HS-27A (cell line): ENCODE measurements at places on chromosomes 4 and X.

- DNase-seq, result no peak
These were observed 120.9 kb upstream of the NRK start for GRCh38 chrX:105701310-105702052.

DNA sequence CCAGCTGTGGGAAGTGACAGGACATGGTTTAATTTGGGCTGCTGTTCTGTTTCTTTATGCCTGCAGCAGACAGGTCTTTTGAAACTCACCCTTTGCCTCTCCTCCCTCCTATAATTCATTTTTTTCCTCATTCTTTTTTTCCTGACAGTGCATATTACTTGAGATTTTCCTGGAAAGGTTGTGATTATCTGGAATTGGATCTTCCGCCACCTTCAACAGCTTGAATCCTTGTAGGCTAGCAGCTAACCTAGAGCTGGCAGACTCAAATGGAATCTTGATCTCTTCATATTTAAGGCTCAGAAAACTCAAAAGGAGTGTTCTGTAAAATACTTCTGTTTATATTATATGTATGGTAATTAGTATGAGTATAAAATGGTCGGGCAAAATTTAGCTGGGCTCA lies 49.3 kb upstream of the CLCN4 start:
- DNase-seq, result no peak

DNA sequence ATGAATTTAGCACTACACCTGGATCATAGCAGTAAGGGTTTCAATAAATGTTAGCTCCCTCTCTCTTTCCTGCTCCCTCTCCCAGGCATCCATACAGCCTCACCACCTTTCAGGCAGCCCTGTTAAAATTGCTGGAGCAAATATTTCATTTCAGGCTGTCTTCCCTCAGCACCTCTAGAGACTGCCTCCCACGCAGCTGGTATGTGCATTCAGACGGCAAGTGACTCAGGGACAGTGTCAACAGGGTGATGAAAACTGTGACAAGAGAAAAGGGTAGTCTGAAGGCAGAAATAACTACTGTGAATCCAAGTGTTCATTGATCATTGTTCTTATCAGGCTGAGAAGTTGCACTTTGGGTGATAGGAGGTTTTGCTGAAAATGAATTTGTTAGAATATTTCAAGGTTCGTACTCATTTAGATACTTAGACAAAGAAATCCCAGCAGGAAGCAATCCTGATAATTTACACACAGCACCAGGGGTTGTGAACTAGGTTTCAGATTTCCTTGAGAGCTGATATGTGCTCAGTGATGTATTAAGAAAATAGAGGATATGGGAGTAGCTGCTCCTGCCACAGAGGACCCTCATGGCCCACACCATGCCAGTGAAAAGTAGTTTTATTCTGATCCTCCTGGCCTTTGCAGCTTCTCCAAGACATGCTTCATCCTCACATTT lies 424.2 kb downstream of the FGF13 start:
- no peak for DNase-seq

- DNase-seq, result no peak
These were observed 1290.5 kb downstream of the ADGRL3 start for GRCh38 chr4:62490635-62491034.

DNA sequence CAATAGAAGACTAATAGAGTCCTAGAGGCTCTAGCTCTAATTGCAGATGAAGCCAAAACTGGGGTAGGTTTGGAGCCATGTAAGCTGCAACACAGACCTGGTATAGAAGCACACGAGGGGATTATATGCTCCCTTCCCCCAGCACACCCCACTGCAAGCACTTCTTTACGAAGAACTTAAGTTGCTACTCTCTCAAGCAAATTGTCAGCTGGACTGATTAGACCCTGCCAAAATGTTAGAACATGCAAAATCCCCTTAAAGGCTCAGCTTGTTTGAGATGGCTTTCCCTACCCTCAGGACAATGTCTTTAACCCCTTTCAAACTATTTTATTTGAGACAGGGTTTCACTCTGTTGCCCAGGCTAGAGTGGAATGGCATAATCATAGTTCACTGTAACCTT lies 4.7 kb upstream of the KIAA1210 start:
- no peak for DNase-seq

GRCh38 chr4:6526156-6526555 lies 48.8 kb upstream of the MAN2B2 start:
- no peak for DNase-seq

DNA sequence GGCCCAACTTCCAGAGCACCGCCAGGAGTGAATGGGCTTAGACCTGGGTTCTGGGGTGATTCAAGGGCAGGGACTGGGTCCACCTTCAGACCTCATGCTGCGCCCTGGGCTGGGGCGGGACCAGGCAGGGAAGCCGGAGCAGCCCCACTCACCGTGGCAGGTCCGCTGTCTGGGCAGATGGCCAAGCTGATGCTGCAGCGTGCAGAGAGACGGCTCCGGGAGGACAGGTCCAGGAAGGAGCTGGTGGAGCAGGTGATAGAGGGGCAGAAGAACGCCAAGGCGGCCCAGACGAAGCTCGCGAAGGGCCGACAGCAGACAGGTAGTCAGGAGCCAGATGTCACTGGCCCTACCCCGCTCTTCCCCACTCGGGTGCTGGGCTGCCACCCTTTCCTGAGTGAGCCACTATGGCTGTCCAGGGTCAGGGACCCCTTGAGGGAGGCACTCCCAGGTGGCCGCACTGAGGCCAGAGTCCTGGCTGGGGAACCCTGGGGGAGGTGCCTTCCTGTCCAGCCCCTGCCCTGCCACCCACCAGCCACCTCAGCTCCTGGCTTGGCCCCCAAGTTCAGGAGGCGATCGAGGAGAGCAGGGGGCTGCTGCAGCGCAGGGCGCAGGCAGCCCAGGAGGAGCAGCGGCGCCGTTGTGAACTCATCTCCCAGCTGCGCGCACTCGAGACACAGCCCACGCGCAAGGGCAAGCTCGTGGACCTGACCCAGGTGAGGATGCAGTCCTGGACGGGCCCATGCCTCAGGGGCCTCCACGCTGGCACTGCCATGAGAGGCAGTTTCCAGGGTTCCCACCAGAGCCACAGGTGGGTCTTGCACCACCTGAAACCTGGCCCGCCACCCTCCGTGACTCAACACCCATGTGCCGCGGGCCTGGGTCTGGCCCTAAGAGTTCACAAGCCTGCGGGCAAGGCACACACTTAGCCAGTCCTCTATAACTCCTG lies 10.1 kb upstream of the RNF4 start:
- no peak for DNase-seq

- no peak for DNase-seq
These were observed 166.4 kb downstream of the ARHGAP6 start for GRCh38 chrX:11499076-11500044.
